ENCODE measurements at places on chromosomes 3 and 15.

DNA sequence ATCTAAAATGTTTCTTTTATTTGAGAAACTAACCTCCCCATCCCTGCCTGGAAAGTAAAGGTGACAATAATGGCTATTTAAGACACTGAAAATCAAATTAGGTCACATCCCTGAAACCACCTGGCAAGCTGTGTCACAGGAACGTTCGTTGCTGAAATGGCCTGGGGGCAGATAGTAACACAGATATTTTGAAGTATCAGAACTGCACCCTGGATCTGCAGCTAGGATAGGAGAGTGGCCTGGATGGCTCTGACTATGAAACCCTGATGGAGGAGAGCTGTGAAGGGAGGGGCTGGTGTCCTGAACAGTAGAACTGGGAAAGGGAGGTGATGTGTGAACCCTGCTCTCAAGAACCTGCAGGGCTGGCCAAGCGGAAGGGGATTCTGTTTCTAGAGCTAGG, 648.3 kb upstream of the CFAP20DC start:
- no peak for DNase-seq

DNA sequence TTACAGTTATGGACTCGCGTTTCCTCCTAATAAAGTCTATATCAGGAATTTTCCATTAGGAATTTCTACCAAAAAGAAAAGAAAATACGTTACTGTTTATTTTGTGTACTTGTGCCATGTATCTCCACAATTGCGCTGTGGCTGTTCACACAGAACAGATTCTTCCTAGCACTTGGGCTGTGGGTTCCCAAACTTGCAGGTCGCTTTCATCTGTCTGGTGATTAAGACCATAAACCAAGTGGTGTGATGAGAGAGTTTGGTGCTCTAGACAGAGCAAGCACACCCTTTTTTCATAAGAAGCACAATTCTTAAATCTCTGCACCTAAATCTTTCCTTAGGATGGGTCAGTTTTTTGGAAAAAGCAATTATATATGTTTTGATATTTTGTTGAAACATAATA, 203.3 kb downstream of the TP63 start:
- no peak for DNase-seq

- DNase-seq: no peak
Measured at GRCh38 chr15:33007303-33007855, 187.1 kb downstream of the FMN1 start.

DNA sequence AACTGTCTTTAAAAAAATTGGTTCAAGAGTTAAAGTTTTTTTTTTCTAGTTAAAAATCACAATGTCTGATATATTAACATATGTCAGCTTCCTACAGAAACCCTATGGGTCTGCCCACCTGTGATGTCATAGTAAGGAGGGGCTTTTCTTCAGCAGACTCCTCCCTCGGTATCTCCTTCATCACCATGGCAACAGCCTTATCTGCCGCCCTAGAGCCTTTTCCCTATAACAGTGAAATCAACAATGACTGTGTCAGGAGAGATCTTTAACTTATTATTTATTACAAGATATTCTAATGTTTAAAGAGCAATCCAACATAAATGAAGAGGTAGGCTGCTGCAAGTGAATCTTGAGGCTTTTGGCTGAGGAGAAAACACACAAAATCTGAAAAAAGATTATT, 138.7 kb downstream of the PEX5L start:
- no peak for DNase-seq

DNA sequence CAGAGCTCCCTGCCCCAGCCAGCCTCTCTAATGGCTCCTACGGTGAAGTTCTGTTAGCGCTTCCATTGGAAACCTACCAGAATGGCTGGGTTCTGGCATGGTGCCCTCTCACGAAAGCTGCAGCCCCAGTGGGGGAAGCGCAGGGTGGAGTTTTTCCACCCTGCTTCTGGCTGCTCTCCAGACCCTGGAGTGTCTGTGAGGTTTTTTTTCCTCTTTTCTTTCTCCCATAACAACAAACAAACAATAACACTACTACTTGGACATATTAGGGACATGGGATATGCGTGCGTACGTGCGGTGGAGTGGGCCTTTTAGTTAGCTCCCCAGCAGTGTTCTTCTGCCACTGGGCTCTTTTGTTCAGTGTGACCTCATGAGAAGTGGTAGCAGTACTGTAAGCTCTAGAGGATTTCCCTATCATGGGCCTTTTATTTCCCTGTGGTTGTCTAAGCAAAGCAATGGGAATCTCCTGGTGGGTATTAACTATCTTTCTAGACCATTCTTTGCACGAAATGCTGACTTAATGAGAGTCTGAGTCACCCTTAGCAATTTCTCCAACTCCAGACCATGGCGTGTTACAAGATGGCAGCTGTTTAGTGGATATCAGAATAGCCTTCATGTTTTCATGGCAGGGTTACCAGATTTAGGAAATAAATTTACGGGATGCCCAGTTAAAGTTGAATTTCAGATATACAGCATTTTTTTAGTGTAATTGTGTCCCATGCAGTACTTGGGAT, 161.9 kb downstream of the FNDC3B start:
- DNase-seq: no peak

DNA sequence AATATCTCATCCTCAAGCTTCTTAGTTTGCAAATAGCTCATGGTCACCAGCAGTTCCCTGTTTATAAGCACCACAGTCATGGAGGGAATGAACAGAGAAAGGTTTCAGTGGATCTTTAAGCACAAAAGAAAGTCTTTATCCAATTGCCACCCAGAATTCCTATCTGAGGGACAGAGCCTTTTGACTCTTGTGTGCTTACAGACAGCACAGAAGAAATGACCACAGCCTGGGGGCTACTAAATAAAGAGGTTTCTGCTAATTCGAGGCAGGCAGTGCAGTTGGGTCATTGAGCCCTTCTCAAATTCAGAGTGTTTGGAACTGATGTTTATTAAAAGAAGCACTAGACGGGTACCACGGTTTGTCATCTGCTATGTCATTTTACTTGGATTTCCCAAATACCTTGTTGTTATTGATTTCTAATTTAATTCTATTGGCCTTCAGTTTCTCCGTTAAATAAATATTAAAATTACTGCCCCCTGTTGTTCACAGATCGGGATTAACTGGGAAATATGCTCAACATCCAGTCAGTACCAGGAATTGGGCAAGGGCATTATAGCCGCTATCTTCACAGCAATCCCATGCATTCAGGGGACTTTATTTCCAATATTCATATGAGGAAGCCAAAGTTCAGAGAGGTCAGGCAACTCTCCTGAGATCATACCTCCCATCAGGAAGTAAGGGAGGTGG, 3.6 kb downstream of the PRICKLE2 start:
- DNase-seq: no peak

DNA sequence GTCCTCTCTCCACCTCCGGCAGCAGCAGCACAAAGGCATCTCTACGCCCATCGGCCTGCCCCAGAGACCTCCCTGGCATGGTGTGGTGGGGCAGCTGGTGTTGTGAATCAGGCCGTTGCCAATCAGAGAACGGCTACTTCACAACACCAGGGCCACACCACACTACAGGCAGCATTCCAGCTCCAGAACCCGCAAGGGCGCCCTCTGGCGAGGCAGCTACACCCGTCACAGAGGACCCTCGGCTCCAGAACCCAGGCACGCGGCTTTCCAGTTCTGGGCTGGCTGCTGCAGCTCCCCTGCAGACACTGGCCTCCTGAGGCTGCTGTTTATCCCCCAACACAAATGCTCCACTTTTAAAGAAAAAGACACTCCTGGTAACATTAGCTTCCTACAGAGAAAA, 127.5 kb upstream of the TOPAZ1 start:
- peak; percentile 17 for DNase-seq

GRCh38 chr3:193742628-193743027, 149.6 kb downstream of the OPA1 start:
- no peak for DNase-seq

- no peak for DNase-seq
Measured at GRCh38 chr15:36925653-36926426, 174.5 kb downstream of the MEIS2 start.

- DNase-seq: no peak
Measured at GRCh38 chr3:34248352-34248751, 449.9 kb downstream of the PDCD6IP start.

- no peak for DNase-seq
Measured at GRCh38 chr3:106172101-106172500, 303.3 kb upstream of the CBLB start.

GRCh38 chr3:42631620-42632019, 21.9 kb upstream of the ZBTB47 start:
- DNase-seq: no peak

DNA sequence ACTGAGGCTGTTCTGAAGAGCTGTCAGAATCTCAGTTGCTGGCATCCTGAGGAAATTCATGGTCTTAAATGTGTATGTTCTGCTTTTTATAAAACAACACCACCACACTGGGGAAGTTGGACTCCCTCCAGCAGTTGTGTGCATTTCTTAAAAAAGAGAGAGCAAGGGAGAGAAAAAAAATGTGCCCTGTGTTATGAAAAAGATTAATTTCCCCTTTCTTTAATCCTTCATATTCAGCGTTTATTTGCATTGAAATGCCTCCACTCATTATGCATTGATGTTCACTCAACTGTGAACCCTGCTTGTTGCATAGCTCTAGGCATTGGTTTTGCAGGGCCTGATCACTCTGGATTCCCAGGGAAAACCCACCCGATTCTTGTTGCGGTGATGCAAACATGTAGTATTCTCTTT, 4.4 kb upstream of the ZNF609 start:
- no peak for DNase-seq

GRCh38 chr15:85541744-85542143, 161.3 kb downstream of the AKAP13 start:
- no peak for DNase-seq

DNA sequence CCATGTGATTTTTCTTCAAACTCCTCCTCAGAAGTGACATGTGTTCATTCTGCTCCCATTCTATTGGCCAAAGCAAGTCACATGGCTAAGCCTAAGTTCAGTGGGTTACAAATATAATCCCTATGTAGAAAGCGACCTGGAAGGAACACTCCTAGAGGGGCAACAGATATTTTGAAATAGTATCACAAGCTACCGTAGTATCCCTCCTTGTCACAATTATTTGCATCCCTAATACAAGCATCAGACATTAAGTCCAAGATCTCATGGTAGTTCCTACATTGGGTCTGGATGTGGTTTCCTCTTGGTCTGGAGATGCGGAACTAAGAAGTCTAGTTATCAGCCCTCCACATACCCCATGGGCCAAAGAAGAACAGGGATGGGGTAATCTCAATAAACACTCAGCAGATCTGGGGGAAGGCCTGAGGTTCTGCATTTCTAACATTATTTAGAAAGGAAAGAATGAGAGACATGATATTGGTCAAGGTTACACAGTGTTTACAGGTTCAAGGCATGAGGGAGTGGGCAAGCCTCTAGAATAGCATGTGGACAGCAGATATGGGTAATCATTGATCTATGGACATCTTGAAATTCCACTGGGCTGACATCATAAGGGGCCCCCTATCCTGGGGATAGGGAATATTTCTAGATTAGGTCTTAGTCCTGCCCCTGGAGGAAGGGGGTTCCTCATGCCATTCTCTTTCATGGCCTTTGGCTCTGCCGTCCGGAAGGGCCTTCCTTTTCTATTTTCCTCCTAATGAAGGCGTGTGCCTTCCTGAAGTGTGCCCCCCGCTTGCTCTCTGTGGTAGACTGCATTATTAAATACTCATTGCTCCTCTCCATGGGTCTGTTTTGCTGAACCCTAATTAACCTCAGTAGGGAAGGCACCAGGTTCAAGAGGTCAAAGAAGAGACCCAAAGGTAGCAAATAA, 17.8 kb upstream of the ABHD2 start:
- no peak for DNase-seq

DNA sequence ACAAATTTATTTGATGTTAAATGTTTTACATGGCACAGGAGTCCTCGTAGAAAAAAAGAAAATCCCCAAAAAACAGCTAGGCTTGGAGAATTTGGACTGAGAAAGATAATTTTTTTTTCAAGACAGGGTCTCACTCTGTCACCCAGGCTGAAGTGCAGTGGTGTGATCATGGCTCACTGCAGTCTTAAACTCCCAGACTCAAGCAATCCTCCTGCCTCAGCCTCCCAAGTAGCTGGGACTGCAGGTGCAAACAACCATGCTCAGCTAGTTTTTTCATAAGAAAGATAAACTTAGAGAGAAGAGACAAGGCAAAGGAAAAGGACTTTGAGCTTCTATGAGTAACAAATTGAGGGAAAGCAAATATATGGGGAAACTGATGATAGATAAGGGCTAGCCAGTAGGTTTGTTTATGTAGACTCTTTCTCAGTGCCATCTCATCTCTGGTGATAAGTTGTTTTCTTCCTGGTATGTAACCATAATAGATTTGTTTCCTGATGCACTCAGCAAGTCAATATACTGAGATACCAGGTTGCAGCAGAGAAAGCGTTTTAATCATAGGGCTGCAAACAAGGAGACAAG, 13.1 kb upstream of the TRMT10C start:
- DNase-seq: no peak

GRCh38 chr3:192281207-192281880, 446.0 kb downstream of the FGF12 start:
- no peak for DNase-seq

DNA sequence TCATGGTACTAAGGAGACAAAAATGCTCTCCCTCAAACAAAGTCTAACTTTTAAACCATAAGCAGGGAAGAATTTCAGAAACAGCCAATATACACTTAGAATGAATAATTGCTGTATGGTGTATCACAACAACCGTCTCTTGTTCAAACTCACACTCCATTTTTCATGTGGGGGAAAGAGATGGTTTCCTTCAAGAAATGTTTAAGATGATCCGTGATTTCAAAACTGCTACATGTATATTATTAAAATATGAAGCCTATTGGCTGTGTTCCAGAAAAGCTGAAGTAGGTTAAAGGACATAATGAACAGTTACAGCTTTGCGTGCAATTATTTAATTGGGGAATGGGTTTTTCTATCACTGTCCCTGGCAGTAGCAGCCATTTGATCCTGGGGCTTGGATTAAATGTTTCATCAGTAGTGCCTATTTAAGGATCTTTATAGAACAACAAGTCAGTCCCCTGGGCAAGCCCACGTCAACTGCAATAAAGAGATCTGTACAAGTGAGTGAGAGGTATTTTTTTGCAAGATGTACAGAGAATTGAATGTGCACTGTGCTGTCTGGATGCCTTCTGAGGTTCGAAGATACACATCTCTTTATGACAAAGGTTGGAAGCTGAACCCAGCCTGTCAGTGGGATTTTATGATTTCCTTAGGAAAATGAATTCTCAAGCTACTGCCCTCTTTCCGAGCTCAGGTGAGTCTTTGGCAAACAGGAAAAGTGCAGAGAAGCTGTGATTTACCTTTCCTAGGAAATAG, 337.2 kb upstream of the RARB start:
- no peak for DNase-seq

DNA sequence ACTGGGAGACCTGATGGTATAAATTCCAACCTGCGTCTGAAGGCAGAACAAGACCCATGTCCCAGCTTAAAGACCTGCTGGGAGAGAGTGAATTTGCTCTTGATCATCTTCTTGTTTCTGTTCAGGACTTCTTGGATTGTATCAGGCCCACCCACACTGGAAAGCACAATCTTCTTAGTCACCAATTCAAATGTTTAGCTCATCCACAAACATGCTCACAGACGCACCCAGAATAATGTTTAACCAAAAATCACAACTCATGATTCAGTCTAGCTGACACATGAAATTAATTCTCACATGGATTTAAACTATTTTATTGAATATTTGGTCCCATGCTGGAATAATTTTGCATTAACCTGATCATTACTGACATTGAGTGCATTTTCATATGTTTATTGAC, 37.8 kb upstream of the GOLGA6L2 start:
- DNase-seq: no peak
